ENCODE measurements at places on chromosomes 1 and 21.

DNA sequence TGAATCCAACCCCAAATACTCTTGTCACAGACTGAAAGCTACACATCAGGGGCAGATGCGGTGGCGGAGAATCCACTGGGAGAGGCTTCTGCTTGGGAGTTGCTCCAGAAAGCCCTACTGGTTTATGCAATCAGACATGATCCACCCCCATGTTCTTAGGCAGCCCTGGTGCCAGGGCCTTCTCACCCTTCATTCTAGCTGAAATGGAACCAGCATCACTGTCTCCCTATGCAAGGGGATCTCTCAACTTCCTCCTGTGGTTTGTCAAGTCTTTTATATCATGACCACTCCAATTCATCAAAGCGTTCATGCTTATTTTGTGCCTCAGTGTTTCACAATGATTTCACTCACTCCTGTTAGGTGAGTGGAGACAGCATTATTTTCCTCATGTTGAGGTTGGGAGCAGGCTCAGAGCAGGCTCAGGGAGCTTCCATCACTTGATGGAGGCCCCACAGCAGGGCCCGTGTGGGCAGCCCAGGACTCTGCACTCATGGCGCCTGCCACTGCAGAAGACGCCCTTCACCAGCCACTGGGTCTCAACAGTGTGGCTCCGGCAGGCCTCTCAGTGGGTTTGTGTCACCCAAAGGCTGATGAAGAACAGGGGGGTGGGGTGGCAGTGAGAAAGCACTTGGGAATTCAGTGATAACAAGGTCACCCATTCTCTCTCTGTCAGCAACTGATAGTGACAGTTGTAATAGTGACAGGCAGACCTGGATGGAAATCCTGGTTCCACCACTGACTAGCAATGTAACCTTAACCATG, 67.1 kb downstream of the CD58 start:
- DNase-seq: no peak

DNA sequence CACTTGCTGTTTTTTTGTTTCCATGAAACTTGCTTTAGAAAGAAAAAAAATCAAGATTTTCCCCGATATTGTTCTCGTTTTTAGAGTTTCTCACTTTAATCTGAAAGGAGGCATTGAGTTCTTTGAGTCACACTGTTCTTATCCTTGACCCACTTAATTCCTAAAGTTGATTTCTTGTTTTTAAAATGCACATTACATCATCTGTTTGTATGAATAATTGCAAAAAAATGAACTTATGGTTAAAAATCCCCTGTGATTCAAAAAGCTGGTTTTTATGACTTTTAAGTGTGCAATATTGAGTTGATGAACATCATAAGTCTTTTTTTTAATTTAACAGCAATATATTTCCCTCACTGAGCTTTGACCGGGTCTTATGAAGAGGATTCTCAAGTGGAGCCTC, 131.6 kb downstream of the SNX7 start:
- no peak for DNase-seq

DNA sequence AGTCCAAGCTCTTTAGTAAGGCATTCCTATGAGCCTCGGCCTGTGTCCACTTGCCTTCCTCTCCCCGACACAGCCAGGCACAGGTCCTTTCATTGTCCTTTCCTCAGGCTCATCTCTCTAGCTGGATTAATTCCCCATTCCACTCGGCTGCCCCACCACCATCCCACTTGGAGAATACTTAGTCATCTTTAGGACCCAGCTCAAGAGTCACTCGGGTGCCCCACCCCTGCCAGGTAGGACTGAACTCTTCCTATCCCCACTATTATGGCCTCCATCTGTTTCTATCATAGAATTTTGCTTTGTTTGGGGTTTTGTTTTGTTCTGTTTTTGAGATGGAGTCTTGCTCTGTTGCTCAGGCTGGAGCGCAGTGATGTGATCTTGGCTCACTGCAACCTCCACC, 45.9 kb upstream of the ATP2B4 start:
- DNase-seq: no peak

DNA sequence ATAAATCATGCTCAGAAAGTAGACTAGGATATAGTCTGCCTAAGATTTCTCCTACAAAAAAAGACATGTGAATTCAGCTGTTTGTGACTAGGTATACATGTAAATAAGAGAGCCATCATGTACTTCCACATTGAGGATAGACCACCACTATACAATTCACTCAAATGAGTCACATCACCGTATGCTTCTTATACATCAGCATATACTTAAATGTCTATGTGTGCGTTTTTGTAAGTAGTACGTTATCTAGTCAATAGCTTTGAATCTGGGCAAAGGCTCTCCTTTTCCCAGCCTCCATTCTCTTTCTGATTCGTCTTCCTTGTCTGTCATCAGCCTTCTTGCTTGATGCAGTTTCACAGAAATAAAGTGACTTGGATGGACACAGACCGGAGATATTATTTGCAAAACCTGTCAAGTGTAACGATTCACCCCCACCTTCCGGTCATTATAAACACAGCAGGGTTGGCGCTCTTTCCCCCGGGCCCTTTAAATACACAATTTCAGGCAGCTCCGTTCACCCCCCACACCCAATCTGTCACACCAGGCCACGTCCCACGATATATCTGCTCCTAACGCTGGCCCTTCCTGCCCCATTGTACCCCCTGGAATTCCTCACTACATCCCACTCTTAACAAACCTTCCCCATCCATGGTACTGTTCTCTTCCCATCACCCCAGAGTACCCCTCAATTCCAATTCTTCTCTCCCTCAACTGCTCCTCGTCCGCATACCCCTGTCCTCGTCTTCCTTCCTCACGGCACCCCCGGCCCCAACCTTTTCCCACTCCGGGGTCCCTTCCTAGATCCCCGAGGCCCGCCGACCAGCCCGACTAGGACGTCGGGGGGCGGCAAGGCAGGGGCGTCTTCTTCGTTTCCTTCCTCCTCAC, 636 bp downstream of the VAMP4 start:
- no peak for DNase-seq

- no peak for DNase-seq
These were observed 142.1 kb upstream of the ZBTB40 start for GRCh38 chr1:22309572-22309971.

- DNase-seq: no peak
These were observed 144.8 kb upstream of the GJB5 start for GRCh38 chr1:34610063-34610462.

DNA sequence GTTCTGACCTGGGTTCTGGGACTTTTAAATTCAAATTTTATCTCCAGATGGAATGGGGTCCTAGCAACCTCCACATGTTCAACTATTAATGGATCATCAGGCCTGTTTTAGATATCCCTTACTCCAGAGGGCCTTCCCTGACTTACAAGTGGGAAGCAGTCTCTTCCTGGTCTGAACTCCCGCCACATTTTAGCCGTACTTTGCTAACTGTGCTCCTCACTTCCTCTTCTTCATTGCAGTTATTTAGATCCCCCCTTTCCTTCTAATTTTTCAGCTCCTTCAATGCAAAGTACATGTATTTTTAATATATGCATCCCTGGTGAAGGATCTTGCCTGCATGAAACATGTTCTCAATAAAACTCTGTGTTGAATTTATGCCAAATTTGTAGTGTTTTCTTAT, 3.7 kb downstream of the CD1A start:
- DNase-seq: no peak

DNA sequence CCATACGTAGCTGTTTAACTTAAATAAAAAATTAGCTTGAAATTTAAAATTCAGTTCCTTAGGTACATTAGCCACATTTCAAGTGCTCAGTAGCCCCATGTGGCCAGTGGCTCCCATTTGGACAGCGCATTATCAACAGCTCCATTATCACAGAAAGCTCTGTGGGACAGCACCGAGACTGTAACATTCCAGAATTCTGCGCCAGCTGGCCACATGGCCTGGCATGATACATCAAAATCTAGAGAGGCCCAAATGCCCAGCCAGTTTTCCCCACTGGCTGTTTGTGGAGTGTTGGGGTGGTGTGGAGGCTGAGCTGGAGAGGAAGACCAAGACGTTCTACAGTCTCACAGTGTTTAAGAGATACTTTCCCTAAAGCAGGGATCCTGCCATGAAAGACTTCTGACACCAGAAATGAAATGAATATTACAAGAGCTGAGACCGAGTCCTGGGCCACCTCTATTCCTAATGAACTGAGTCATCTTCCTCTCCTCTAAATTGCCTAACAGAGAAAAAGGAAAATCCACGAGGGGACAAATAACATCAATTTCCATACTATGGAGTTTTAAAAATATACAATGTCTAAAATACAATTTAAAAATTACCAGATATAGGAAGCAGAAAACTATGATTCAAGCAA, 27.3 kb upstream of the ACTA1 start:
- no peak for DNase-seq

Measured in retinal pigment epithelial cell (primary cell).